Stimulated activated CD8-positive, alpha-beta memory T cell treated with anti-CD3 and anti-CD28 coated beads, Interleukin-2, amount 100 ng/mL, for 48 hours (primary cell): ENCODE measurements at places on chromosomes 7 and 10.
A peak's percentile ranks its signal among the peaks of the same experiment; 100 is the strongest.

- no peak for DNase-seq
Measured at GRCh38 chr10:112203328-112204076, 19.9 kb upstream of the GPAM start.

DNA sequence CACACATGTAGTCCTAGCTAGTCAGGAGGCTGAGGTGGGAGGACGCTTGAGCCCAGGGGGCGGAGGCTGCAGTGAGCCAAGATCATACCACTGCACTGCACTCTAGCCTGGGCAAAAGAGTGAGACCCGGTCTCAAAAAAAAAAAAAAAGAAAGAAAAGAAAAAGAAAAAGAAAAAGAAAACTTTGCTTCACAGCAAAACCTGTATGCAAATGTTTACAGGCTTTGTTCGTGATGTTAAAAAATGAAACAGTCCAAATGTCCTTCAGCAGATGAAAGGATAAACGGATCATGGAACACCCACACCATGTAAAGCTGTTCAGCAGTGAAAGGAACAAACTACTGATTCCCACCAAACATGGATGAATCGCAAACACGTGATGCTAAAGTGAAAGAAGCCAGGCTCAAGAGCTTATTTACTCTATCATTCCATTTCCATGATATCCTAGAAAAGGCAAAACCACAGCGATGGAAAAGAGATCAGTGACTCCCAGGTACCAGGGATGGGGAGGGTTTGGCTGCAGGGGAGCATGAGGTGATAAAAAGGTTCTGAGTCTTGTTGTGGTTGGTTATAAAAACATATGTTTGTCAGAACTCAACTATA, 15.1 kb downstream of the LRRC20 start:
- DNase-seq = no peak

DNA sequence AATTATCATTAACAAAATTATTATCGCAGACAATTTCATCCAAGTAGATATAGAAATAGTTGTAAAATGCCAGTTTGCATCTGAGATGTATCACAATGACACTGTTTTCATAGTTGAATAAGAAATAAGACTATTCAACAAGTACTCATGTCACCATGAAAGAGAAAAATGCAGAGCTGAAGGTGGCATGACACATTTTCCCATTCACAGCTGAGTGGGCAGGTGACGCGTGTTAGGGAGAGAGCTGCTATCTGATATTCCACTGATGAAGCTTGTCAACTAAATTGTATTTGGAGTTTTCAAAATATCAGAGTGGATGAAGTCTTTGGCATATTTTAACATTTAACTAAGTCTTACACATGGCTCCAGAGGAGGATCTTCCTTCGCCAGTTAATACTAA, 70.3 kb upstream of the HDAC9 start:
- no peak for DNase-seq

- no peak for DNase-seq
Measured at GRCh38 chr7:46652317-46652716, 731.2 kb upstream of the IGFBP3 start.

- DNase-seq = no peak
Measured at GRCh38 chr10:78656417-78657162, 412.2 kb upstream of the ZMIZ1 start.

DNA sequence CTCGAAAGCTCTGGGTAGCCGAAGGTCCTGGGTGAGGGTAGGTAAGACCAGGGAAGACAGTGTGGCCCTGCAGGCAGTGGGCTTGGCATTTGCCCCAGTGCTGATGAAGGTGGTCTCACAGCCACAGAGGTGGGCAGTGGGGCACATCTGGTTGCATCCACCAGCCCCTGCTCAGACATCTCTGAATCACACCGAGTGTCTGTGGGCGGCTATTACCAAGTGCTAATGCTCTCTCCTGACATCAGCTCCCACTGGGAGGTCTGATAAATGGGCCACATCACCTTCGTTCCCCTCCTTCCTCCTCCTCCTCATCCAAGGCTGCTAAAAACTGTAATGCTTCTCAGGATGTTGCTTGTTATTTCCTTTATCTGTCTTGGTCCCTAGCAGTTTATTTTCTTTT, 330.9 kb upstream of the COBL start:
- no peak for DNase-seq

DNA sequence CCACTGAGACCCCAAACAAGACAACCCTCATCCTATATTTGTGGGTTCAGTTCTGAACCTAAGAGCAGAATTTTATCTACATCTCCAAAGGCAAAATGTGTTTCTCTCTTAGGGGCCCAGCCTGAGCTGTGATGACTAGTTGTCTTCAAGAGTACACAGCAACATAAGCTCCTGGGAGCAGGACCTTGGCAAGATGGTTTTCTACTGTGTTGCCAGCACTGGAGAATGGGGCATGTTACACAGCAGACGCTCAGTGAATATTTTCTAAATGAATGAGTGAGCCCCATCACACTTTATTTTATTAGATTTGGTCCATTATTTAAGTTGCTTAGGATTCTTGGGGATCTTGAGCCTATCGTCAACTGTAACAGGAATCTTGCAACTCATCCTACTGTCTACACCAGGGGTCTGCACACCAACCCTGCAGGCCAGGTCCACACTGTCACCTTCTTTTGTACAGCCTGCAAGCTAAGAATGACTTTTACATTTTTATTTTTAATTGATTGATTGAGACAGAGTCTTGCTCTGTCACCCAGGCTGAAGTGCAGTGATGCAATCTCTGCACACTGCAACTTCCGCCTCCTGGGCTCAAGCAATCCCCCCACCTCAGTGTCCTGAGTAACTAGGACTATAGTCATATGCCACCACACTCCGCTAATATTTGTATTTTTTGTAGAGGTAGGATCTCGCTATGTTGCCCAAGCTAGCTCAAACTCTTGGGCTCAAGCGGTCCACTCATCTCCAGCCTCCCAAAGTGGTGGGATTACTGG, 347.1 kb downstream of the FGFR2 start:
- DNase-seq = no peak

DNA sequence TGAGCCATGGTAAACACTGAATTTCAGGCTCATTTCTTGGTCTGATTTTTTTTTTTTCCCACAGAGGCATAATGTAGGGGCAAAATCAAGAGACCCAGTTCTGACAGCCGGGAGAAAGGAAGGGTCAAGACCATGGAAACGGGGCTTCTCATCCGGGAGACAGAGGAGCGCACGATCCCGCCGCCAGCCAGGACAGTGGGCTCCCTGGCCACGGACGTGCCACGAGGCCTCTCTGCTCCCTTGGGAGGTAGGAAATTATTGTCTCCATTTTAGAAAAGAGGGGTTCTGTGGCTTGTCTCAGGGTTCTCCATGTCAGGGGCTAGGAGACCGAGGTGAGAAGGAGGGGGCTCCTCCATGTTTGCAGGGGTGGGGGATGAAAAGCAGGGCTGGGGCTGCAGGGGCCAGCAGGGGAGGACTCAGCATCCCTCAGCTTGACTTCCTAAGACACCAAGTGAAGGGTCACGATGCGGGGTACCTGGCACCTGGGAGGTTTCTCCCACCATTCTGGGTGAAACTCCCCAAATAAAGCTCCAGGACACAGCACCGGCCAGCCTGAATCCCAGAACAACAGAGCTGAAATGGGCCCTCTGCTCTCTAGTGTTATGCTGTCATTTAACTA, 37.6 kb downstream of the PPIF start:
- DNase-seq = no peak

DNA sequence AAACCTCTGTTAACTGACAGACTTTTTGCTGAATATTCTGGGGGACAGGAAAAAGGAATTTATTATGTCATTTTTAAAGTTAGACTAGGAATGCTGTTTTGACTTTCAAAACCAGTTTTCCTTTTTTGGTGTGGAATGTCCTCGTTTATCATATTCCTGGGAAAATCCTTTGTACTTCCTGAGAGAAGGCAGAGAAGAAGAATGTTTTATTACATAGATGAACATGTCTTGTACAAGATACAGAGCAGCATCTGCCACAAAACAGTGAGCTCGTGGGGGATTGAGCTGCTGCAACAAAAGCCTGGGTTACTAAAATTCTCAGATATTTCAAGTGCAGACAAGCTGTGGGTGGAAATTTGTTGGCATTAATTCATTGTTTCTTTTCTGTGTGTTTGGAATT, 20.2 kb downstream of the MCU start:
- DNase-seq = no peak

DNA sequence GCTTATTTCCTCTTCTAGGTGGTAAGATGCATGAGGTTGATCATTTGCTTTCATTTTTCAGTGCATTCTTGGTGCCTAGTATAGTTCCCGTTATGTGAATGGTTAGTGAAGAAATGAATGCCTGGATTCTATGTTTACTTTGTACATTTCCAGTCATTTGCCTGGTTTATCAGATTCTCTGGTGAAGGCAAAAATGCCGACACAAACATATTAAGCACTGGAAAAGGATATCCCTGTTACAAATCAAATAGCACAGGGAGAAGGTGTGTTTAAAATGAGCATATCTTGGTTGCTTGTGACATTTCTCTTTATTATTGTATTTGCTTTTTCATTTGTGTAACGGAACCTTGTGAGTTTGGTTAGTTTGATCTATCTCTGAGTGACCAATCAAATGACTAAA, 211.3 kb downstream of the MBL2 start:
- DNase-seq = no peak

GRCh38 chr7:6228361-6229229, 43.8 kb downstream of the CYTH3 start:
- DNase-seq = no peak

GRCh38 chr10:126674741-126675515, 4.4 kb upstream of the C10orf90 start:
- DNase-seq = no peak

DNA sequence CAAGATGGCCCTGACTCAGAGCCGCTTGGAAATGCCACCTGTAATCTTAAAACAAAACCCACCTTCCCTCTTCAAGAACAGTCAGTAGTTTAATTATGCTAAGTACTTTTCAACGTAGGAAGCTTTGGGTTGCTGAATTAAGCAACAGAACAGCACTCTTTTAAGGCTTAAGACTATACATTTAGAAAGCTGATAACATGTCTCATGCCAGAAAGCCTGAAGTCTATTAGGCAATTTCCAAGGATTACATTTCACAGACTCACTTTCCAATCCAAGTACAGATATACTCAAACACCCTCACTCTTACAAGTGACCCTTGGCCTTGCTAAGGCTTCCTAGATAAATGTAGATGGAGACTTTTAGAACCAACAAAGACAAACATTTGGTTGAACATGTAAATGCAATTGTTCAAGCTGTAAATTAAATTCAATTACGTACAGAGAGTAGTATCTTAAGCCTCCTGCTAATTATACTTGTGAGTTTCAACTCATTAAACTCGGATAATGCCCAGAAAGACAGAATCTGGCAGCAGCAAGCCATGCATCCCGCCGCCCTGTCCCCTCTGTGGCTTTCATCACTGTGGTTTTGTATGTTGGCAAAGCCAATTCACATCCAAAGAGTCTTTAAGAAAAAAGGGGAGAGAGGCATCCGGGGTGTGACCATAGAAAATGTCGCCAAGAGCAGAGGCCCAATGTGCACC, 283.1 kb upstream of the NRP1 start:
- DNase-seq = no peak

GRCh38 chr7:39683216-39683845, 60.0 kb downstream of the RALA start:
- DNase-seq = no peak

DNA sequence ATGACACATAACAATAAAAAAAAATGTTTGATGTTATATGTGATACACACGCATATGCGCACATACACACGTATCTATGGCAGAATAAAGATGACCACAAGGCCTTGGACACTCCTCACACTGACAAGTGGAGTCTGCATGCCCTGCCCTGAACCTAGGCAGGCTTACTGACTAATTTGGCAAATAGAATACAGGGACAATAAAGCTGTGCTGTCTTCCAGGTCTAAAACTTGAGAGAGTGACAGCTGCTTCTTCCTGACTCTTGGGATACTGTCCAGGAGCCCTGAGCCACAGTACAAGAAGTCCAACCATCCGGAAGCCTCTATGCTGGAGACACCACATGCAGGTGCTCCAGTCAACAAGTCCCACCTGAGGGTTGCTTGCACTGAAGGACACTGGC, 20.3 kb downstream of the PARD3 start:
- DNase-seq = no peak

DNA sequence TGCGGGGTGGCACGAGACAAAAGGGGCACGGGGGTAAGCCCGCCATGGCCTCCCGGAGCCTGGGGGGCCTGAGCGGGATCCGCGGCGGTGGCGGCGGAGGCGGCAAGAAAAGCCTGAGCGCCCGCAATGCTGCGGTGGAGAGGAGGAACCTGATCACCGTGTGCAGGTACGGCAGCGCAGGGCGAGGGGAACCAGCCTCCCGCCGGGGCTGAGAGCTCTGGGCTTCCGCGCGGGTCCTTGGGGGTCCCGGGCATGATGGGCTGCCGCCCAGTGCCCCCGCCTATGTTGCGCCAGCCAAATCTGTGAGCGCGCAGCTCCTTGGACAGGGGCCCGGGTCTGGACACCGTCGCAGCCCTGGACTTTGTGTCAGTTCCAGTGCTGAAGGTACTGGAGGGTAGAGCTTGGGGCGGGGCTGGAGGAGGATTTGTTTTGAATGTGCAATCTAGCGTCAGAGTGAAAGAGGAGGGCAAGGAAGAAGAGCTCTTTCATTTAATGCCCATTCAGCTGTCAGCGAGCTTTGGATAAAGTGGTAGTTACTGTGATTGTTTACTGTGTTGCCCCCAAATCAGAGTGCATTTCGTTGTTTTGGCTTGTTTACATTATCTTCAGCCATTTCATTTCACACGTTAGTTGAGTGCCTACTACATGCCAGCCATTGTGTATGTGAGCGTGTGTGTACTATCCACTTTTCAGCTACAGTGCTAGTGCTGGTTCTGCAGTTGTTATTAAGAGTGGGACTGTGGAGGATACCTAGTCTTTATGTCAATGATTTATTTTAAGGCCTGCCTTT, 777 bp downstream of the RUNDC3B start:
- peak; percentile 3 for DNase-seq

DNA sequence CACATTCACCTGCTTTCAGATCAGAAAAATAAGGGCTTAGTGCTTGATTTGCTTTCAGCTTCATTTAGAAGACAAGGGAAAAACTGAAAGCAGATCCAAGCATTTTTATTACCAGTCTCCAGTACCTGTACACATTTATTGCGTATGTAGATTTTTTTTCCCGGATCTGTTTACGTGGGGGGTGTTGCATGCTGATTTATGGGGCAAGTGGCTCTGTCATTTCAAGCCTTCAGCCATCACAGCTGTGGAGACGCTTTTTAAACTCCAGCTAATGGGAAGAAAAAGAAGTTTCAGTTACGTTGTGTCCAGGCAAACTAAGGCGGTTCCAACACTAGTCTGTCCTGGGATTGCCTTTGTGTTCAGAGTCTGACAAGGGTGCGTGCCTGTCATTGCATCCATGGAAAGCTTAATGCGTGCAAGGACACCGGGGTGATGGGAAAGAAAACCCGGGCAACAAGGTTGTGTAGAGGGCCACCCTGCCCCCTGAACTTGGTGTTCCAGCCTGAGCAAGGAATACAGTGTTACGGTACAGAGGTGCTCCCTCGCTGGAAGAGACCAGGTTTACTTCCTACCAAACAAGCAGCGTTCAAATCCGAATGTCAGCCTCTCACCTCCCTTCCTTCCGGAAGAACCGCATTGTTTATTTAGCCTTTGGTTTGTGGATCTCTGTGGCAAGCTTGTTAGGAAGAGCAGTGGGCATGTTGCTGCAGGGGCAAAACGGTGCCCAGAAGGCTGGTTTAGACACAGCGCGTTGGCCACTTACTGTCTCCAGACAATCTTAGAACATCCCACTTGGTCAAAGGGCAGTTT, 128.2 kb downstream of the FGFR2 start:
- DNase-seq = no peak

GRCh38 chr7:148121401-148121800, 469.2 kb upstream of the C7orf33 start:
- no peak for DNase-seq
